ENCODE measurements at places on chromosomes 7 and 10. TPM values are rescaled to one million over a fixed set of nuclear protein-coding genes. Genes with fewer than 3 reads are reported as not detected.

Gene PLAC9
- total RNA-seq = 25.1 TPM

Gene JCAD
- 20.4 TPM for total RNA-seq

Gene GIMAP2
- not detected for total RNA-seq

DNA sequence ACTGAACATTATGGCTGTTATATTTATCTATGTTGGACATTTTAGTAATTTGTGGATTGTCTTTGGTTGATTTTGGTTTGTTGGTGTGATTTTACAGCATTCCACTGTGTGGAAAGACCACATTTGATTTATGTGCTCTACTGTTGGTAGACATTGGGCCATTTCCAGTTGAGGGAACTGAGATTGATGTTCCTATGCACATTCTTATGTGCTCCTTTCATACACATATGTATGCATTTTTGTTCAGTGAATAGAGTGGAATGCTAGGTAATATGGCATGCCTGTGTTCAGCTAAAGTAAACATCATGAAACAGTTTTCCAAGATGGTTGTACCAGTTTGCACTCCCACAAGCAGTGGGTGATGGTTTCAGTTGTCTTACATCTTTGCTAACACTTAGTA is 15.1 kb downstream of the CACNB2 start:
- no peak for DNase-seq

- no peak for DNase-seq
Measured at GRCh38 chr10:3136763-3137611, 35.6 kb downstream of the PITRM1 start.

DNA sequence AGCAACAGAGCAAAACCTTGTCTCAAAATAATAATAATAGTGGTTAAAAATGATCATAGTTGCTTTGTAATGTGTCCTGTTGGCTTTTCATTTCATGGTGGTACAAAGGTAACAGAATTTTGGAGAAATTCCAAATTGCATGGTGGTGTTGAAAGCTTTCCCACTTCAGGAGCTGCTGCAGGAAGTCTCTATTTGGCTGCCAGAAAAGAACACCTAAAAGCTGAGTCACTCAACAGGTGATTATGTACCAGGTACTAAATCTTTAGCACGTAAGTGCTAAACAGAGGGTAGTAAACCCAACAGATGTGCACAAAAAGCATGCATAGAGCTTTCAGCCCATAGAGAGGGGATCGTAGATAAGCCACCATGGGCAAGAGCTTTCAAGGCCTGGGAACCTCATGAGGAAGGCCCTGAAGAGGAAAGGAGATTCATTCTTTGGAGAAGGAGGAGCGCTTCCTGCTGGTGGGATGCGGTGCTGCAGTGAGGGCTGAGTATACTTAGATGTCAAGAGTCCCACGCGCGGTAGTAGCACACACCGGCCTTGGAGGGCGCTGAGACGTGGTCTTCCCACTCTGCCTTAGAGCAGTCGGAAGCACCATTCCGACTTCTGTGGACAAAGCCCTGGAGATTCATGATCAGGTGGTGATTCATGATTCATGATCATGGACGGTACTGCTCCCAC is 118.7 kb downstream of the RALA start:
- DNase-seq = no peak

DNA sequence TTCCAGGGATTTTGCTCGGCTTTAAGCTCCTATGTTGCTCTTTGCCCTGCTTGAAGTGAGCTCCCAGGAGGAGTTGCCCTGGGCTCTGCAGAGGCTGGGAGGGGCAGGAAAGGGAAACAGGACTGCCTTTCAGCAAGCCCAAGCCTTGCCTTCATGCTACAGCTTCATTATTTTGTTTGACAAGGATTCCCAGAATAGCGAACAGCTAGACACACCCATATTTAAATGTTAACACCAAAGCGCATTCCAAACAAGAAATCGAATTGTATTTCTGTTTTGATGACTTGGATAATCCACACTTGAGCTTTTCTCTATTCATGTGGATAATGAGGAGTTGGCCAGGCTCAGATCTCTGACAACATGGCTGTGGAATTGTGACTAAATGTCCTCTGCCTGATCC is 6.3 kb downstream of the KIAA1217 start:
- no peak for DNase-seq

- no peak for DNase-seq
Measured at GRCh38 chr10:45580371-45581215, 92.0 kb downstream of the ZFAND4 start.
